Renal cortical epithelial cell (primary cell): ENCODE measurements at places on chromosomes 7 and 10. TPM values are rescaled to one million over a fixed set of nuclear protein-coding genes. Genes with fewer than 3 reads are reported as not detected.

DNA sequence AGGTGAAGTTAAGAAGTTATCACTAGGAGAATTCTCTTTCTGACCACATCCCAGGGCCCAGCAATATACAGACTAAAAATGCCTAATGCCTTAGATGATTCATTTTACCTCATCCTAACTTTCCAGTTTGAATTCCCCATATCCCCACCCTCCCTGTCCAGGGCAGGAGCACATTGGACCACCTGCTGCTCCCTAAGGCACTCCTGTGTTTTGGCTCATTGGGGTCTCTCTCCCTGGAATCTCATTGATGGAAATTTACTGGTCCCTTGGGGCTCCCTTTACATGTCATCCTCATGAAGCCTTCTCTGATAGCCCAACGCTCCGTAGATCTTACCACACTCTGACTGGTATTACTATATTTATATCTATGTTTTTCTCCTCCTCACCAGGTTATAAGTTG lies 2.7 kb downstream of the IL2RA start:
- DNase-seq = no peak

GRCh38 chr10:128318366-128318765 lies 192.1 kb upstream of the MKI67 start:
- no peak for DNase-seq

DNA sequence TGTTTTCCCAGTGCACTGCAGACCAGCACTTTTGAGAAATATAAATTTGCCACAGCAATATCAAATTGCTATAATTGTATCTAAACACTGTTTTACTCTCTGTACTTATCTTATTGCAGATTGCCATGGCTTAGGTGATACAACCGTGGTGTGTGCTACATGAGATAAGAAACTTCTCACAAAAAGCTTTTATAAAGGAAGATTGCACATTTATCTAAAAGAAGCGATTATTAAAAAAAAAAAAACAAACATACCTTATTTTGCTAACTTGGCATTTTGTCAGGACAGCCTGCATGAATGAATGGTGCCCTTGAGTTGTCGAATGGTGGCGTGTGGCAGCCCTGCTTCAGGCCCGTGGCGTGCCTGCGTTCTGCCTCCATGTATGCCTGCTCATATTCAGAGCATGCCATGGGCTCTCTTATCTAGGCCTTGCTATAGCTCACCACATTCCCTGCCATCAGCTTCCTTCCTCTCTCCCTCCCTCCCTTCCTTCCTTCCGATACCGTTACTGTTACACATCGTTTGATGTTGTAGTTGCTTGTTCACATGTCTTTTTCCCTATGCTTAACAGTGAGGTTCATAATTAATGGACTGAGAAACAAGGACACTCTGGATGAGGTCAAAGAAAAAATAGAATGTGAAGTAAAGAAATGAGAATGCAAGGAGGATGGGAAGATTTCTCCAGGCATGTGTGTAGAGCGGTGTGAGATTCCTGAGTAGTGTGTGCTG lies 34.9 kb downstream of the PRKAR2B start:
- DNase-seq = no peak

DNA sequence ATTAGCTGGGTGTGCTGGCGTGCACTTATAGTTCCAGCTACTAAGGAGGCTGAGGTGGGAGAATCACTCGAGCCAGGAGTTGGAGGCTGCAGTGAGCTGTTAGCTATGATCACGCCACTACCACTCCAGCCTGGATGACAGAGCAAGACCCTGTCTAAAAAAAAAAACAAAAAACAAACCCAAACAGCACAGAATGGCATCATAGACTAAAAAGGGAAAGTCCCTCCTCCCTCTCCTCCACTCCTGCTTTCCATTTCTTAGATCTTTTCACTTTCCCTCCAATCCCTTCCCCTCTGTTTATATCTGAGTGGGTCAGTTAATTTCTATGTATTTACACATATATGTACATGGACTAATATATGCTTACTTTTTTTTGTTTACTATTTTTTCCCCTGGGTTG lies 10.4 kb upstream of the PIP4K2A start:
- DNase-seq = no peak

DNA sequence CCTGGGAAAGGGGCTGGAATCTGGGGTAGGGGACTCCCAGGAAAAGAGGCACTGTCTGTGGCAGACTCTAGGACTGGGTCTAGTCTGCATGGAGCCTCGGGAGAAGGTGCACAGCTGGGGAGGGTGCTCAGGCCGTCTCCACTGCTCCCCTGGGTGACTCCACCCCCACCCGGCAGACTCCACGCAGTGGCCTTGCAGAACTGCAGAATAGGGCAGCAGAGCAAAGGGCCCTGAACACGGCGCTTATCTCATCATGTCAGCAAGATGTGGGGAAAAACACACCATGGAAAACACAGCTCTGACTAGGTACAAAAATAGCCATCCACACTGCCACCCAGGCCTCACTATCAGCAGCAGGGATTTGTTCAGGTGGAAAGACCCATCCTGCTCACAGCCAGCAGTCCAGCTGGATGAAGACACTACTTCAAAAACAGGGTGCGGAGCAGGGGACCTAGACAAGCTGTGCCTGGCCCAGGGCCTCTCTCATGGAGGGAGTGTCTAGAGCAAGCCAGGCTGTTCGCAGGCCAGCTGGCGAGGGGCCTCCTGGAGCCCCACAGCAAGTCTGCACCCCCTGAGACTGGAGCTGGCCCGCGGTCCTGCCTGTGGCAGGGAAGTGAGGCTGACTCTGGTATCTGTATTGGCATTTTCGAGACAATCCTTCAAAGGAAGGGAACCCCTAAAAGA lies 11.7 kb downstream of the MAT1A start:
- no peak for DNase-seq

DNA sequence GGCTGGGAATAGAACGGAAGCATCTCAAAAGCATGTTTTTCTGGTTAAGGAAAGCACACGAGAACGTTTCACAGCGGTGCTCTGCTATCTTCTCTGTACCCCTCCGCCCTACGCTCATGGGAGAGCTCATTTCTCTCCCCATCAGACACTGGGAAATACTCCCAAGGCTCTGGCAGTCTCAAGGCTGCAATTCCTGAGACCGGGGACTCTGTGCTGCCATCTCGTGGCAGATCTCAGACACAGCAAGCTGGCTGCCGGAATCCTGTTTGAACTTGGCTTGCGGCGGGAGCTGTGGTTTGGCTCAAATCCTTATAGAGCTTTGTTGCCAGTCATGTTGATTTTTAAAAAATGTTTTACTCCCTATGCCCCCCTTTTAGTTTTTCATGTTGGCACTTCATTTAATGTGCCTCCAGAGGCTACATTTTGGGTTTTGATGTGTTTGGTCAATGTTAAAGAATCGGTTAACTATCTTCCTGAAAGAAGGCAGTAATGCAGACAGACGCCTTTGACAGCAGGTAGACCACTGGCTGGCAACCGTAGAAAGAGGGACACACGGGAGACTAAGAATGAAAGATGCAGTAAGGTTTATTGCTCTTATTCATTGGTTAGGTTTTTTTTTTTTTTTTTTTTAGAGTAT lies 27.6 kb downstream of the BMPER start:
- DNase-seq = peak; percentile 71

- no peak for DNase-seq
These were observed 267.8 kb downstream of the BICC1 start for GRCh38 chr10:58780476-58780875.

DNA sequence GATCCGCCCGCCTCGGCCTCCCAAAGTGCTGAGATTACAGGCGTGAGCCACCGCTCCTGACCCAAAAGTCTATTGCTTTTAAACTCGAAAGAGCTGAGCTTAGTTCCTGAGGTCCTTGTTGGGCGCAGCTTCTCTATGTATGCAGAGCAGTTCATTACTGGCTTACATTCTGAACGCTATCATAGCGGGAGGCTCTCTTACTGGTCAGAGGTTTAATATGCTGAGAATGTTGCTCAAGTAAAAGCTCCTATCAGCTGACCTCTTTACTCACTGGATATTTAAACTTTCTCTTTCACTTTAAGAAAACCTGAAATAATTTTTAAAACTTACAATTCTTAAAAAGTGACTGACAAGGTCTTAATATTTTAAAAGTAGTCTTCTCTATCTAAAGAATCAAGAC lies 160.8 kb upstream of the WNT16 start:
- DNase-seq = peak; percentile 29

GRCh38 chr7:80014511-80014910 lies 120.1 kb upstream of the GNAI1 start:
- DNase-seq = peak; percentile 42

- peak; percentile 95 for DNase-seq
These were observed 172.6 kb downstream of the FAM107B start for GRCh38 chr10:14601872-14602725.

CDC14C gene
- total RNA-seq = under 0.01 and 0.05 TPM in 2 replicates

HOXA3 gene
- 4.2 and 7.2 TPM in 2 replicates for total RNA-seq

OPN4 gene
- not detected in 2 replicates for total RNA-seq

HSPB1 gene
- 48.8 and 104 TPM in 2 replicates for total RNA-seq

NPY gene
- total RNA-seq = not detected in 2 replicates

RPEL1 gene
- 0.17 and 0.25 TPM in 2 replicates for total RNA-seq

ABCB4 gene
- 2.9 and 9.7 TPM in 2 replicates for total RNA-seq

C10orf143 gene
- total RNA-seq = 0.85 TPM in 1 of 2 replicates, not detected in the other

ENO4 gene
- total RNA-seq = 0.35 and 0.50 TPM in 2 replicates
